CD8-positive, alpha-beta T cell (primary cell): ENCODE measurements at places on chromosomes 3 and 15. TPM values are rescaled to one million over a fixed set of nuclear protein-coding genes. Genes with fewer than 3 reads are reported as not detected.

The DTWD1 gene
- 9.7 TPM for total RNA-seq

The TMEM62 gene
- total RNA-seq, result 25.5 TPM

The ISLR gene
- not detected for total RNA-seq

The IVD gene
- 54.9 TPM for total RNA-seq

The AKAP13 gene
- total RNA-seq, result 267 TPM

The VEPH1 gene
- not detected for total RNA-seq

The ISL2 gene
- not detected for total RNA-seq

The RBP2 gene
- total RNA-seq, result not detected

The TGM5 gene
- not detected for total RNA-seq

The GOLGA6D gene
- total RNA-seq, result 0.14 TPM

The CASR gene
- total RNA-seq, result not detected

The ITIH1 gene
- total RNA-seq, result not detected

The MST1R gene
- total RNA-seq, result 0.22 TPM

The TM4SF18 gene
- not detected for total RNA-seq

The STRA6 gene
- not detected for total RNA-seq

The FANCD2OS gene
- total RNA-seq, result not detected

The CACNA2D3 gene
- total RNA-seq, result not detected

The PIF1 gene
- 0.76 TPM for total RNA-seq

The MAP1A gene
- total RNA-seq, result 0.92 TPM

The RBPMS2 gene
- not detected for total RNA-seq

The NOX5 gene
- total RNA-seq, result not detected

The ITPKA gene
- total RNA-seq, result not detected

The ALDH1A2 gene
- total RNA-seq, result not detected

The FHIT gene
- 7.6 TPM for total RNA-seq

The TTLL13 gene
- 0.28 TPM for total RNA-seq

The TRPM1 gene
- not detected for total RNA-seq

The TNFSF10 gene
- 4.1 TPM for total RNA-seq

The UNC45A gene
- 21.0 TPM for total RNA-seq

The SOX14 gene
- not detected for total RNA-seq

The EFCC1 gene
- 0.24 TPM for total RNA-seq

The TMEM40 gene
- not detected for total RNA-seq
